ENCODE measurements at places on chromosomes 3 and 15.

DNA sequence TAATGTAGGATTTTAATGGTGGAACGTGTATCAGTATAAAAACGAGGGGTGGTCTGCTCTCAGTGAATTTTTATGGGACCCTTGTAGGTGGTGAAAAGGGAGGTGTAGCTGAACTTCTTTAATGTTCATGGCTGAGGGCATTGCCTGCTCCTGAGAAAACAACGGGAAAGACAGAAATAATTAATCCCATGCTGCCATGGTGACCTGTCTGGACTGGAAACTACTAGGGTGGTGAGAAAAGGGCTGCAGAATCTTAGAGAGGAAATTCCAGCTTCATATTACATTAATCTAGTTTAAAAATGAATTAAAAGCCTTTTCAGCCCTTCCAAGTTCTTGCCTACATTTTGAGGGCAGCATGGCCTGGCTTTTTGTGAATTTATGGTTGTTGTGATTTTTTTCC, 47.6 kb downstream of the ZBTB38 start:
- no peak for DNase-seq

GRCh38 chr3:11096266-11097139, 57.8 kb upstream of the HRH1 start:
- no peak for DNase-seq

- DNase-seq: no peak
Measured at GRCh38 chr3:71201939-71202338, 381.6 kb downstream of the FOXP1 start.

DNA sequence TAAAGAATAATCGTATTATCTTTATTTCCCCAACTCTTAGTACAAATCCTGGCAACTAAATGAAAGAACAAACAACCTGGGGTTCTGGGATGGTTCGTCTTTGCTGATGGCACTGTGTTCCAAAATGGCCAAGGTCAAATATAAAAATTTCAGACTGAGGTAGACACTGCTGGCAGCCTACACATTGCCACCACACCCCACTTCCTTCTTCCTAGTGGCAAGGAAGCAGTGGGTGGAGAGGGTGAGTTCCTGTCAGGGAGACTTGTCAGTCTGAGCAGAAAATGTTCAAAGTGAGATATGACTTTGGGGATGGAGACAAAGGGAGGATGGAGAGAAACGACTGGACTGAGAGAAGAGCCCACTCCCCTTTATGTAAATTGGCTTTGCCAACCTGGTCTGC, 69.6 kb downstream of the LMCD1 start:
- DNase-seq: no peak

DNA sequence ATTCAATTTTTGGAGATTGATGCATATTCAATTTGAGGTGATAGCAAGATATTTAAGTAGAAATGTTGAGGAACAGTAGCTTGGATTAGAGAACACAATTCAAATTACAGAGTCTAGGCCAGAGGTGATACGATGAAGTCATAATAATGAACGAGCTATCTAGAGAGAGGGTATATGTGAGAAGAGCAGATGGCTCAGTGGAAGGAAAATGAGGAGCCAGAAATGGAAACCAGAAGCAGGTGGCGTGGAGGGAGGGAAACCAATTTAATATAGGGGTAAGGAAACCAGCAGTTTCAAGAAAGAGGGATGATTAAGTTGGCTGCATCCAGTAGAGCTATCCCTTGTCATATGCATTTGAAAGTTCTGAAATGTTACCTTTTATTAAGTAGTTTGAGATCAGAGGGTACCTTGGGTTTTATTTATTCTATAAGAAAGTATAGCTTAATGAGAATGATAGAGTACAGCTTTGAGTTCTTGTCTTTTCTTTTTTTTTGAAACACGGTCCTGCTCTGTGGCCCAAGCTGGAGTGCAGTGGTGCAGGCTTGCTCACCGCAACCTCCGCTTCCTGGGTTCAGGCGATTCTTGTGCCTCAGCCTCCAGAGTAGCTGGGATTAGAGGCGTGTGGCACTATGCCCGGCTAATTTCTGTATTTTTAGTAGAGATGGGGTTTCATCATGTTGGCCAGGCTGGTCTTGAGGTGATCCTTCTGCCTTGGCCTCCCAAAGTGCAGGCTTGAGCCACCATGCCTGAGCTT, 22.1 kb downstream of the NCK1 start:
- no peak for DNase-seq

DNA sequence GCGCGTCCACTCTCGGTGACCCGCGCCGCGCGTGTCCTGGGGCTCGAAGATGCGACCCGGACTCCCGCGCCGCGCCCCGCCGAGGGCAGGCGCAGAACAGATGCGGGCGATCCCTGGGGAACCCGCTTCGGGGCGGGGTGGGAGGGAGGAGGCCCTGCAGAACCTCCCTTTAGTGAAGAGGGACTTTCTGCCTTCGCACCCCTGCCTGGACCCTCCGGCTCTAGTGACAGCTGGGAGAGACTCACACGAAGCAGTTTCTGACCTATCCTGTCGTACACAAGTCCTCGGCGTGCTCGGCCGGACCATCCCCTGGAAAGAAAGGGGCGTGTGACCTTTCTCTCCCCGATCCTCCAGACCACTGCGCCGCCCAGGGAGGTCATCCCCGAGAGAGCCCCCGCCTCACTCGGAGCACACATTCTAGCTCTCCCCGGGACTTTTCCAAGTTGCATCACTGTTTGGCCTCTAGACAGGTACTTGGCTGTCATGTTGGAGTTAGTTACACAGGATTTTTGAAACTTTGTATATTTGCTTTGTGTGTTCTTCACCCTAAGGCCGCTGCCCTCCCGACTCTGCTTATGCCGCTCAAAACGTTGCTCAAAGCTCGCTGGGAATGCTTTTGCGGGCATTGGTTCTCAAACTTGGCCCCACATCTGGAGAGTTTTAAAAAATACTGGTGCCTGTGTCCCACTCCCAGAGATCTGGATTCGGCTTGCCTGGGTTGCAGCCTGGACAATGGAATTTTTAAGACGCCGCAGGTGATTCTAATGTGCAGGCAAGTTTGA, 582 bp downstream of the CGNL1 start:
- DNase-seq: no peak

- no peak for DNase-seq
Measured at GRCh38 chr3:119541547-119541946, 17.9 kb downstream of the CD80 start.

DNA sequence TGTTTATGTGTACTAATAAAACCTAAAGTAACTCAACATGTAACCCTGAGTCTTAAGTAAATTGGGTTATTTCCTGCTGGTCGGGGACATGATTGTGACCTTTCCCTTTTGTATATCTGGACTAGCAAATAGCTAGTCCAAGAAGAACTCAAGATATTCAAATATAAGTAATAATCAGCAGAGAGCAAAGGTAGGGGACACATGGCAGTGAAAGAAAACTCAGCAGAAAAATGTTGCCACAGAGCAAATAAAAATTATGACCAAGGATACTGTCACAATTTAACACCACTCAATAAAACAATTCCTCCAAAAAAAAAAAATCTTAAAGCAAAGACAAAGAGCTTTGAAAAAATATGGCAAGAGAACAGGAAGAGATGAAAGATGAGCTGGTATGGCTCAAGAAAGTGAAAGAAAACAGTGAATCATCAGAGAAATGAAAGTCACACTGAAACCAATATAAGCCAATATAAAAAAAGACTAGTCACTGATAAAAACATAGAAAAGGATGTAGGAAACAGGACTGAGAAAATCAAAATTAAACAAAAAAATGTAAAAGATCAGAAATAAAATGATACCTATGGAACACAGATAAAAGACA, 43.4 kb downstream of the HLTF start:
- DNase-seq: no peak

DNA sequence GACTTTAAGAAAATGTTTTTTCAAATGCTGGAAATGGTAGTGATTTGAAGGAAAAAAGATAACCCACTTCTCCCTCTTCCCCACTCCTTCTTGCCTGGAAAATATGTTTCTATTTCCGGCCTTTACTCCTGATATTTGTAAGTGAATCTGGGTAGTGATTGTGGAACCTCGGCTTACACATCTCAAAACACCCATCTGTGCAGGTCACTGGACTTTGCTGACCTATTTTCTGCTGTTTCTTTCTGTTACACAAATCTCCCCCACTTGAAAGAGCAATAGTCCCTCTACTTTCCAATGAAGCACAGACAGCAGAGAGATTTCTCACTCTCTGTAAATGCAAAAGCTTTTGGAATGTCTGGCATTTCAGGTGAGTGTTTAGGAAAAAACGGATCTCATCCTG, 76.9 kb upstream of the ICE2 start:
- DNase-seq: no peak

- DNase-seq: no peak
Measured at GRCh38 chr3:184525337-184526087, 36.1 kb upstream of the EPHB3 start.

GRCh38 chr15:74808078-74808839, 4.4 kb upstream of the LMAN1L start:
- DNase-seq: no peak

DNA sequence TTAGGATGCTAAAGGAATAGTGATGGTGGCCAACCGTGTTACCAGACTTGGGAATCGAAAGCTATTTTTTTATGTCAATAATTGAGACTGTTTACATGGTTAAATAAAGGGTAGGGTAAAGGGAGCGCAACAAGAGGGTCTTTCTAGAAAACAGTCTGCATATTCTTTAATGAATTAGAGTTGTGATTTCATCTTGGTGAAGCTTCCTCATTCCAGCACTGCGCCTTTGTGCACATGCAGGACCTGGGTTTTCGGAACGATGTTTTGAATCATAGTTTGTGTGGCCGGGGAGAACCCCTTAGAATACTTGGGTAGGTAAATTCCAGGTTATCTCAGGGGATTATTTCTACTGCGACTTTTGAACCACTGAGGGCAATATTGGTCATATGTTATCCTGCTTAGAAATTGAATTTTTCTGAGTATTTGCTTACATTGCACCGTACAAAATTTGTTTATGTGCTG, 1.3 kb downstream of the PIK3CA start:
- DNase-seq: peak; percentile 34

All from effector memory CD4-positive, alpha-beta T cell (primary cell).